ENCODE measurements at places on chromosomes 5 and 9.

DNA sequence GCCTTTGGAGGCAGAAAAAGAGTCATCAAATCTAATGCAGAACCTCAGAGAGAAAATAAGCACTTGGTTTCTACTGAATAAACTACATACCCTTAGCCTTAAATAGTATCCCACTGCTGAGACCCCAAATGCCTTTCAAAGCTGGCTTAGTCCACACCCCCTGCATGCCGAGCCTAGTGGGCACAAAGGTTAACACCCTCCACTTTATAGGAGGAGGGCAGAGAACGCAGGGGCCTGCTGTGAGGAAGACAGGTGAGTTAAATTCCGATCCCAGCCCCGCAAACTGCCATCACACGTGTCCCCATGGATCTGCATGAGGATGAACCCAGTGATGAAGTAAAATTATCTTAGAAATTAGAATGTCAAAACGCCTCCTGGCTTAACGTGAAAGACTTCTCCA lies 19.5 kb upstream of the HSD17B3 start:
- DNase-seq: no peak

DNA sequence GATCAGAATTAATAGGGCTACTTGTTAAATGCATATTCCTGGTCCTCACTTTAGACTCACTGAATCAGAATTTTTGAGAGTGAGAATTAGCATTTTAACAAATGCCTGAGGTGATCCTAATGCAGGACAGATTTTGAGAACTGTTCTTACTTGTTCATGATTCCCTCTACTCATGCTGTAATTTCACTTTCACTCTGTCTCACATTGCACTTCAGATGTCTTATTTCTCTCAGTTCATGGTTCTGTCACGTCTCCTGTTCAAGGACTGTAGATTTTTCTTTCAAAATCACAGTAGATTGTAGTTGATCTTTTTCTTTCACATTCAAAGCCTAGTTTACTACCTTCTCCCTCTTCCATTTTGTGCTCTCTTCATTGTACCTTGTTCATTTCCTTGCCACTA lies 54.3 kb downstream of the ADGRV1 start:
- DNase-seq: no peak

GRCh38 chr5:137710086-137710485 lies 25.8 kb downstream of the KLHL3 start:
- no peak for DNase-seq

DNA sequence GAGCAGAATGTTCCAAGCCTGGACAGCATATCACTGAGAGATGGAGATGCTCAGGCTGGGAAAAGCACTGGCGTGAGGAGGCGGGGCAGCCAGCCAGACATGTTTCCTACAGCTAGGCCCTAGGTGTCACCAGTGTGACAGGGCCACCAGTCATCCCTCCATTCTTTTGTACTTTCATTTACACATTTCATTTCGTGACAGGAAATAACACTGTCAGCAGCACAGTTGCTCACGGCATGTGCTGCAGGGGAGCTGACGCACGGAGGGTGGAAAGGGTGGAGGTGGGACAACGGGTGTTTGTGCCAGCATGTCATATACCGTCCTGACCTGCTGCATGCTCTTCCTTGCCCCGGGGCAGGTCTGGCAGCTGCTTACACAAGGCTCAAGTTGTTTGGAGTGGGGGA lies 14.8 kb upstream of the CEMIP2 start:
- DNase-seq: no peak

DNA sequence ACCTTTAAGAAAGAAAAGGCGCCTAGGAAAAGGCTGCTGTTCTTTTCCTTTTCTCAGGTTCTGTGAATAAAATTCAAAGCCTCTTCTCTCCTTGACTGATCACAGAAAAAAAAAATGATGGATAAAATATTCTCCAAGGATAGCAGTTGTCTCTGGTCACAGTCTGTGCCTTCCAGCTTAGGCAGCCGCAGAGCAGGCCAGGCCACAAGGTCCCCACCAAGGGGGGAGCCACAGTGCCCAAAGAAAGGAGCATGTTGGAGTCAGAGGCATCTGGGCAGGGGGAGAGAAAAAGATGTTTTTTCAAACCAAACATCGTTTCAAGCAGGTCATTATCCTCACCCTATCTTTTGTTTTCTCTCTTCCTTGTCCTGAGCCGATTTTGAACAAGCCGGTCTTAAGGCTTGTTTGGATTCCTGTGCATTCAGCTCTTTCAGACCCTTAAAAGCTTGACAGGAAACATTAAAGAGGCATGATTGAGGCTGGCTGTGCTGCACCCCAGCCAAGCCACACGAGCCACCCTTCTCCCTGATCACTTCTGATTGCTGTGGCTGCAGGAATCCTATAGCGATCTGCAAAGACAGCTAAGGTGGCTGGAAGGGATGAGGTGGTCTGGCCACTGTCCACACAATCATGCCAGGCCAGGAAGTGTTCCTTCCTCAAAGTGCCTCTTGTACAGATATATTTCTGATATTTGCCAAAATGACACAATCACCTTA lies 284.6 kb upstream of the TLE4 start:
- no peak for DNase-seq

DNA sequence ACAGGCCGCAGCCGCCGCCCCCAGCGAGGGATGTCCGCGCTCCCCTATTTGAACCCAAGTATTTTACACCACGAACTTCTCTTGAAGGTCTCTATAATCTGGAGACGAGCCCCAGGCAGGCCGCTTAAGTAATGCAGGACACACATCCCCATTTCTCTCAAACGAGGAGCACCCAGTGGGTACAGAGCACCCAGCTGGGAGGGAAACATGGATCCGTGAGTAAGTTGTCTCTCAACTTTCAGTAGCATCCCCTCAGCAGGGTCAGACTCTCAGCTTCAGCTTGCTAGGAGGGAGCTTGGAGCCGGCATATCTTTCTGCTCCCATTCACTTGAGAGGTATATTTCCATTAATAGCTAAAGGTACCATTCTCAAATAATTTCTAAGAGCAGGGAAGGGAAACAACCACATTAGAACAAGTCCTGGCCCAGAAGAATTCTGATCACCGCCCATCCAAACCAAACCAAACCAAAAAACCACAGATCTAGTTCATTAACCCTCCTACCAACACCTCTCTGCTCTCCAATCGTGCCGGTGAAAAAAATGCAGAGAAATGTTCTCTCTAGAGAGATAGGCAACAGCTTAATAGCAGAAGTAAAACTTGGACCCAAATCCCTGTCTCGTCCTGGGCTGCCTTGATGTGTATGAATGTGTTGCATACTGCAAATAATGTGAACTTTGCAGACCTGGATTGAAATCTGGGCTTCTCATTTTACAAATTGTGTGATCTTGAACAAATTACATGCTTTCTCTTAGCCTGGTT lies 910 bp downstream of the TDRD7 start:
- DNase-seq: peak; percentile 5

- DNase-seq: no peak
Measured at GRCh38 chr5:54309276-54309675, 1.1 kb downstream of the ARL15 start.

- no peak for DNase-seq
Measured at GRCh38 chr9:34385561-34386230, 9.0 kb upstream of the MYORG start.

DNA sequence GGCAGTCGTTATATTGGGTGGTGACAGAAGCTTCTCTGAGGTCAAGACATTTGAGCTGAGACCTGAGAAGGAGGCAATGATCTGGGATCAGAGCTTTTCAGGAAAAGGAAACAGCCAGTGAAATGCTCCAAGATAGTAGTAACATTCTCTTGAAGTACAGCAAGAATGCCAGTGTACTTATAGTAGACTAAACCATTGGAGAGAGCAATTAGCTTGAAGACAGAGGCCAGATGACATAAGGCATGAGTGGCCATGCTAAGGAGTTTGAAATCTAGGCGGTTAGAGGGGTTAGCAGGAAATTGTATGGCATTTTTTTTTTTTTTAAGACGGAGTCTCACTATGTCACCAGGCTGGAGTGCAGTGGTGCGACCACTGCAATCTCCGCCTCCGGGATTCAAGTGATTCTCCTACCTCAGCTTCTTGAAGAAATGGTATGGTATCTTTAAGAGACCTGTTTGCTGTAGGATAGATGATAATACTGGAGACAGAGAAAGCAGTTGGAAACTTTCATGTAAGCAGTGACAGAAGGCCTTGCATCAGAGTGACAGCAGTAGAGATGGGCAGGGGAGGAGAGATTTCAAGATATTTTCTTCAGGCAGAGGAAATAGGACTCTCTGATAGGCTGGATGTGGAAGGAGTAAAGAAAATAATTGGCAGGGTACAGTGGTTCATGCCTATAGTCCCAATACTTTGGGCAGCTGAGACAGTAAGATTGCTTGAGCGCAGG lies 482.2 kb upstream of the PAPPA start:
- no peak for DNase-seq

- DNase-seq: no peak
Measured at GRCh38 chr9:127422133-127422782, 1.9 kb upstream of the ZNF79 start.

DNA sequence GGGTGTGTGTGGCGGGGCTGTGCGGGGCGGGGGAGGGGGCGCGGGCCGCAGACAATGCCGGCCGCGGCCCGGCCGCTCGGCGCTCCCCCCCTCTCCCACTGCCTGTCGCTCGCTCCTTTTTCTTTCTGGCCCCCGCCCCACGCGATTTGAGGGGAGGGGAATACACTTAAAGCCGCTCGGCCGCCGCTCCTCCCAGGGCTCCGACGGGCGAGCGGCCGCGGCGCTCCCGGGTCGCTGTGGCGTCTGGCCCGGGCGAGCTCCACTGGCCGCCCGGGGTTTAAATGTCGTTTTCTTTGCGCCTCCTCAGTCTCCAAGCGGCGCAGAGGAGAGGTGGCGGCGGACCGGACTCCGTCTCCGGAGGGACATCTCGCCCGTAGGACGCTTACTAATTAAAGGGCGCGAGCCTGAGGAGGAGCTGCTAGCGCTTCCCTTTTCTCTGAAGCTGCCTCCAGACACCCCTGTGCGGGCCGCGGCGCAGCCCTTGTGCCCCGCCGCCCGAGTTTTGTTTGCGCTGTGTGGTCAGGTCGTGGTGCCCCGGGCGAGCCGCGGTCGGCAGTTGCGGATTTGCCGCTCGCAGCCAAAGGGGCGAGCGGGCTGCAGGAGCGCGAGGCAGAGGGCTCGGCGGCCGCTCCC lies 1.4 kb downstream of the ZSWIM6 start:
- DNase-seq: no peak

DNA sequence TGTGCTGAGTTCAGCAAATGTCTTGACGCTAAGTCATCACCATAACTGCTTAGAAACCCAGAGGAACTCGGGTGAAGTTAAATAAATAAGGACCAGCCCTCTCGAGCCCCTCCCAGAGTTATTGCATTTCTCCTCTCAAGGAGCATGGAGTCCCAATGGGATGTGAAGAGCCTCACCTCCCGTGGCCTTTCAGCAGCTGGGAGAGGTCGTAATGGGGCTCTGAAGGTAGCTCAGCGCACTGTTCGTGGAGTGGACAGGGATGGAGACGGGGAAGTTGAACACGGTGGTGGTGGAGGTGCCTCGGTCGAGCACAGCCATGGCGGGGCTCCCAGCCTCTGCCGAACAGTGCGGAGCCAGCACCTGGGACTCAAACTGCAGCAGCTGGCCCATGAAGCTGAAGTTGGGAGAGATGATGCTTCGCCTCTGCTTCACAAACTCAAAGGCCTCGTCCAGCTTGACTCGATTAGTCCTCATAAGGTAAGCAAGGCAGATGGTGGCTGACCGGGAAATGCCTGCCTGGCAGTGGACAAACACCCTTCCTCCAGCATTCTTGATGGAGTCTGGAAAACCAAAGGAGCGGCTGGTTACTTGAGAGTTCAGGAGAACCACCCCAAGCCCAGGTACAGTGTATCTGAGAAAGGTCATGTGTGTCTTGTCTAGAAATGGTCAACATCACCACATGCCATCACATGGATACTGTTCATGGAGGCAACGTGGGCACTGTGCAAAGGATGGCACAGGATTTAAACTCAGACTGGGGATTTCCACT lies 2.2 kb downstream of the DUSP1 start:
- DNase-seq: peak; percentile 61

- DNase-seq: no peak
Measured at GRCh38 chr5:9726931-9727330, 96.8 kb upstream of the TAS2R1 start.

- DNase-seq: peak; percentile 50
Measured at GRCh38 chr9:120610975-120611689, 31.2 kb upstream of the CDK5RAP2 start.

- no peak for DNase-seq
Measured at GRCh38 chr5:55231029-55231918, 2.1 kb downstream of the CCNO start.

GRCh38 chr5:98248949-98249348 lies 524.5 kb upstream of the RGMB start:
- peak; percentile 98 for DNase-seq

- DNase-seq: no peak
Measured at GRCh38 chr9:96279932-96280331, 22.0 kb downstream of the HSD17B3 start.

DNA sequence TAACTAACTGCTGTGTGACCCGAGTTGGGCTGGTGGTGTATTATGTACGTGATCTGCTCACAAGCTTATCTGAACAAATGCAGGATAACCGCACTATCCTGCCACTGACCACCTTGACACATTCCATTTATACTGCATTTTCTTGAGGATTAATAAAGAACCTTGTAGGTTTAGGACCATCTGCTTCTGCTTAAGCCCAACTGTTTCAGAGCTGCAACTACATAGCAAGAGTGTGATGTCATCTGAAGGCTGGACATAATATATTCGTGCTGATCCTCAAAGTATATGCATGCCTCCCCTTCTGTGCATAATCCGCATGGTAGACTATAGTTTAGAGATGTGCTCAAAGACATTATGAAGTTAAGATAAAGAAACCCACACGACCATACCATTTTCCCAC lies 435.9 kb downstream of the BNC2 start:
- peak; percentile 91 for DNase-seq

- DNase-seq: peak; percentile 59
Measured at GRCh38 chr5:63125862-63126261, 547.2 kb downstream of the LRRC70 start.

GRCh38 chr9:87792831-87793288 lies 66.9 kb downstream of the CTSL start:
- DNase-seq: peak; percentile 95

DNA sequence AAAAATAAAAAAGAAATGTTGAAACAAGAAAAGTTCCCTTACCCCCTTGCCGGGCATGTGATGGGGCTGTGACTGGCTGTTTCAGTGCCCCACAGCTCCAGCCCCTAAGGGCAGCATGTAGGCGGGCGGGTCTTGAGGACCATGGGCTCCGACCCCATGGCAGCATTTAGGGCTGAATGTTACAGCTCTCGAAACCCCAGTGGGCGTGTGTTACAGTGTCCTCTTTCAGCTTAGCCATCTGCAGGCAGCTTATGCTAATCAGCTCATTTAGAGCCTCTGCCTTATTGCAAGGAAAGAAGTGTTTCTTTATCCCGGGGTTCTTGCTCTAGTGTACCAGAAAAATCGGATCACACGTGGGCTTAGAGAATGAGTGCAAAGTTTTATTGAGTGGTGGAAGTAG lies 497.4 kb upstream of the CYLC2 start:
- no peak for DNase-seq

DNA sequence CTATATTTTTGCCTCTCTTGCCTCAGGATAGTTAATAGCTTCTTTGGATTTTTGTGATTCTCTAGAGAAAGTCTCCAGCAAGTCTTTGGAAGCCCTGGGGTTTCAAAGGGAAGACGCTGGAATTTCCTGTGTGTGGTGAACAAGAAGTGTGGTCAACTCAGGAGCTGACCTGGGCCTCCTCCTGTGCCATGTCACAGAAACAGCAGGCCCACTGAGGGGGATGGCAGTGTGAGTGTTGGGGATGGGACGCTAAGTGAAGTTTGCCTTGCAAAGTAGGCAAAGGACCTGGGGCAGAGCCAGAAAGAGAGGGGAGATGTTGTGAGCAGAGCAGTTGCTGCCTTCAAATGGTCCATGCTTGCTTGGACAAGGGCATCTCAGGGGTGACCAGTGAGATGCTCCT lies 226.3 kb downstream of the DMRT2 start:
- DNase-seq: no peak

All from amniotic epithelial cell (primary cell).